ENCODE measurements at places on chromosomes 13 and 19. TPM values are rescaled to one million over a fixed set of nuclear protein-coding genes. Genes with fewer than 3 reads are reported as not detected.

Gene PINLYP
- total RNA-seq = 16.8 TPM

Gene ZNF132
- 4.3 TPM for total RNA-seq

Gene FSD1
- 21.3 TPM for total RNA-seq

Gene CDX2
- total RNA-seq = not detected

Gene NRTN
- 0.21 TPM for total RNA-seq

Gene FGF9
- total RNA-seq = 0.50 TPM

Gene ZIC2
- total RNA-seq = not detected

Gene LRRC25
- total RNA-seq = not detected

GRCh38 chr13:38415233-38415632, 65.6 kb downstream of the UFM1 start:
- DNase-seq = peak; percentile 7

DNA sequence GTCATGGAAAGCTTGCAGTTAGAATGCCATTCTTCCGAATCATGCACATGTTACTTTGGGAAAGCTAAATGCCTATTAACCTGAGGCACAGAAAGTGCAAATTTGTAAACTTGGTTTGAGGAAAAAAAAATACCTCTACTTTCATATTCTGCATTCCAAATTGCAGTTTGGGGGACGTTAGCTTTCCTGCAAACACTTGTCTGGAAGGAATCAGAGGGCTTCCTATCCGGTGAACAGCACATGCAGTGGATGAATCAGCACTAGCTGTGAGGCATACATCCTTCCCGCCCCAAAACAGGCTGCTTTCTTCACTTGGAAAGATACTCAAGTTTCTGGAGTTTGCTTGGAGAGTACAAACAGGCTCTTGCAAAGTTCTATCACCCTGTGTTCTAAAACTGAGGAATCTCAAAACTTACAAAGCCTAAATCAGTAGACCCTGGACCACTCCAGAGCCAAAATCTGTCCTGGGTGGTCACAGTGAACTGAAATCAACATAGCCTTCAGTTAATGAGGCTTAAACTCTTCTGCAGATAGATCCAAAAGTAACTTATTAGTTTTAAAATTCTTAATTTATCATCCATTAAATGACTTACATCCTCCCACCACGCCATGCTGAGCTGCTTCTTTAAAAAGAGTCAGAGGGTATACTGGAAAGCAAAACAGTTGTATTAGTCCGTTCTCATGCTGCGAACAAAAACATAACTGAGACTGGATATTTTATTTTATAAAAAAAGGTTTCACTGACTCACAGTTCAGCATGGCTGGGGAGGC, 802.3 kb upstream of the ARGLU1 start:
- DNase-seq = no peak

- DNase-seq = no peak
Measured at GRCh38 chr13:31896427-31896826, 135.1 kb upstream of the FRY start.

DNA sequence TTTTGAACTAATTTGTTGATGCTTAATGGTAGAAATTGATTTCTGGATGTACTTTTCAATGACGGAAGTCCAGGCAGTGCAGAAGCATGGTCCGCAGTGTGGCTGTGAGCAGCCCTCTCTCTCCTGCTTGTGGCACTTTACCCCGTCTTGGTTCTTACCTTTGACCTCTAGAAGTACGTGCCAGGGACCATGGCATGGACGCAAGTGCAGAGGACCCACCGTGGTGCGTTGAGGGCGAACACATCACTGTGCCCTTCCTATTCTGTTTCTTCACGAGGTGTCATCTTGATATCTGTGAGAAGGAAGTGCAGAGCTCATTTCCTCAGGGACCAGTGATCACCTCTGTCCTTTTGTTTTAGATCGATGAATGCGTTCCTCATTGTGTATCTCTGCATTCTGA, 135.2 kb downstream of the ATP11A start:
- DNase-seq = no peak

GRCh38 chr19:41492843-41493242, 49.9 kb downstream of the ERICH4 start:
- DNase-seq = no peak

DNA sequence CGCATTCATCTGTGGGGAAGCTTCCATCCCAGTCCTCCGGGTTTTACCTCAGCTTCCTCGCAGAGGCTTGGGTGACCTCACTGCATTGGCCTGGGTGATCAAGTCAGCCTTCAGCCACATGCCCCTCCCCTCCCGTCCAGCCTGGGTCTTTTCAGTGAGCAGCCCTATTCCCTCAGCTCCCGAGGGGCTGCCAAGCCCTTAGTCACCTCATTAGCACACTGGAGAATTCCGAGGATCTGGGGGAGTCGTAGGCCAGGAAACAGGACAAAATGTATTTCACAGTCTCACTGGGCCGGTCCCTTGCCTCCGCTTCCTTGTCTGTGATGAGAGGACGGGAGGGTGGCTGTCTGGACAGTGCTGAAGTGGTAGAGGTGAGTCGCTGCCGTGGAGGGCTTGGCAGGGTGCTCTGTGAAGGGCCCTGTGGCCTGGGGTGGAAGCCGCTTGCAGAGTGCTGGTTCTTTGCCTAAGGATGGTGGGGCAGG, 19.9 kb downstream of the KDM4B start:
- DNase-seq = no peak

- no peak for DNase-seq
Measured at GRCh38 chr19:45568732-45569131, 15.9 kb downstream of the OPA3 start.

GRCh38 chr13:106415442-106415841, 120.0 kb downstream of the EFNB2 start:
- no peak for DNase-seq

GRCh38 chr13:46759846-46760245, 37.1 kb downstream of the ESD start:
- DNase-seq = no peak

DNA sequence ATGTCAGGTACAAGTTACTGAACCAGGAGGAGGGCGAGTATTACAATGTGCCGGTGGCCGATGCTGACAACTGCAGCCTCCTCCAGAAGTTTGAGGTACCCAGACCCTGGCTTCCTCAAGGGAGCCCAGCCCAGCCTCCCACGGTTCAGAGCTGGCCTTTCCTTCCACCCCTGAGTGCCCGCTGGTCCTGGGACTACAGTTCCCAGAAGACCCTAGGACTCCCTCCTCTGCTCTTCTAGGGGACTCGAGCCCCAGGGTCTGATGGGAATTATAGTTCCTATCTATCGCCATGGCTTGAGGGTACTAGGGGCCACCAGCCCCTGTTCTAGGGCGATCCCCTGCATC, 11.0 kb downstream of the PRKCG start:
- DNase-seq = no peak

- DNase-seq = no peak
Measured at GRCh38 chr13:94177041-94177440, 302.4 kb downstream of the DCT start.

- no peak for DNase-seq
Measured at GRCh38 chr13:113937073-113937472, 36.8 kb downstream of the C13orf46 start.

- DNase-seq = no peak
Measured at GRCh38 chr13:52711286-52711685, 28.3 kb downstream of the CNMD start.

GRCh38 chr13:112391746-112392145, 15.6 kb downstream of the SPACA7 start:
- no peak for DNase-seq

- peak; percentile 60 for DNase-seq
Measured at GRCh38 chr19:56309511-56310185, 5.0 kb downstream of the ZSCAN5A start.

DNA sequence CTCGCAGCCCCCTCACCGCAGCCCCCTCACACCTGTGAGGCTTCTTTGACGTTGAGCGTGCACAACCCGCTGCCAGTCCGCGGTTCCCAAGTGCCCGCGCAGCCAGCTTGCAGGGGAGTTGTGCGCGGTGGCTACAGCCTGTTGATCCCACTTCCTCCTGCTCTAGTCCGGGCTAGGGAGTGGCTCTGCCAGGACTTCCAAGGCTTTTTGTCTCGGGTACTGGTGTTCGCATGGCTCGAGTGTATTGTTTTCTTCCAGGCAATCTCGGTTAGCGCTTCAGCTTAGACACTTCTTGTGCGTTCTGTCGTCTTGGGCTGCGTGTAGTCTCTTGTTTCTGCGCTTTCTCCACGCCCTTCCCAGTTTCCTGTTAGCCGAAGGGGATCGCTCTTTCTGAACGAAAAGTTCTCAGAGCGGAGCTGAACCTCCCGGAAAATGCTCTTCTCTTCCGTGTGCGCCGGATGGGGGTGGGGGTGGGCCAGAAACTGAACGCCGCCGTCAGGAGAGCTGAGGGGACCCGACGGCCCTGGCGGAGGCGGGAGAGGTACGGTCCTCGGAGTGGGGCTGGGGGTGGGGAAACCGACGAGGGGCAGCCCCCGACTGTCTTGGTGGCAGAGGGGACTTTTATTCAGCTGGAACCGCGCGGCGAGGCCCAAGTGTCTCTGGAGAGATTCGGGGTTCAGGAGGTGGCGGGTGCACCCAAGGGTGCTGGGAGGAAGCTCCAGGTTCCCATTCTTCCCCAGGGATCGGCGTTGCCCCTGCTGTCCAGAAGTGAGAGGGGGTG, 697 bp upstream of the DGKH start:
- DNase-seq = peak; percentile 47

DNA sequence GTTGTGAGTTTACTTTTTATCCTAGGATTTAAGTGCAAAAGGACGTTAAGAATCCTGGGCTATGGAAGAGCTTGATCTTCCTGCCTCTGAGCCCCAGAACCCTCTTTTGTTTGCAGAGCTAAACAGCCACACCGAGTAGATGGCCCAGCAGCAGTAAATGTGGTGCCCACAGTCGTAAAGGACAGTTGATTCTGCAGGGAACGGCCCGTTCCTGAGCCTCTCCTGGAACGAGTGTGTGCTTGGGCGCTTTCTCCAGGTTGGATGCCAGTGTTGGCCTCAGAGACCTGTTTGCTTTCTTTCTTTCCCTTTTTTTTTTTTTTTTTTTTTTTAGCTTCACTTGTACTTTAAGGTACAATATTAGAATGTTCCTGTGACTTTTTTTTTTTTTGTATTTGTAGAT, 41.7 kb downstream of the SPATA13 start:
- no peak for DNase-seq

- DNase-seq = no peak
Measured at GRCh38 chr13:68551701-68552522, 1321.8 kb upstream of the PCDH9 start.

DNA sequence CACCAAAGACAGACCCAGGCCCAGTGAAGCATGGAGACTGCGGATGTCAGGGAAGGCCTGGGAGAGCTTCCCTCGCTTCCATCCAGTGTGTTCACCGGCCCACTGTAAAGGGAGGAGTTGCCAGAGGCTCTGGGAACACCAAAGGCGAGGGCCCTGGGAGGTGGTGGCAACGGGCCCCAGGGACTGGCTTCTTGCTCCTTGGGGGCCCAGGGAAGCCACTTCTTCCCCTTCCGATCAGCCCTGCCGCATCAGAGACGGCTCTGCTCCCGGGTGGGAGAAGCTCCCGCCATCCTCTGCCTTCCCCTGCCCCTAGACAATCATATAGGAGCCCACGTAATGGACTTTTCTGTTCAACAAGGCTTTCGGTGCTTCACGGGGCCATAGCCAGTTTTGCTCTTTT, 83.4 kb upstream of the GPR183 start:
- no peak for DNase-seq

DNA sequence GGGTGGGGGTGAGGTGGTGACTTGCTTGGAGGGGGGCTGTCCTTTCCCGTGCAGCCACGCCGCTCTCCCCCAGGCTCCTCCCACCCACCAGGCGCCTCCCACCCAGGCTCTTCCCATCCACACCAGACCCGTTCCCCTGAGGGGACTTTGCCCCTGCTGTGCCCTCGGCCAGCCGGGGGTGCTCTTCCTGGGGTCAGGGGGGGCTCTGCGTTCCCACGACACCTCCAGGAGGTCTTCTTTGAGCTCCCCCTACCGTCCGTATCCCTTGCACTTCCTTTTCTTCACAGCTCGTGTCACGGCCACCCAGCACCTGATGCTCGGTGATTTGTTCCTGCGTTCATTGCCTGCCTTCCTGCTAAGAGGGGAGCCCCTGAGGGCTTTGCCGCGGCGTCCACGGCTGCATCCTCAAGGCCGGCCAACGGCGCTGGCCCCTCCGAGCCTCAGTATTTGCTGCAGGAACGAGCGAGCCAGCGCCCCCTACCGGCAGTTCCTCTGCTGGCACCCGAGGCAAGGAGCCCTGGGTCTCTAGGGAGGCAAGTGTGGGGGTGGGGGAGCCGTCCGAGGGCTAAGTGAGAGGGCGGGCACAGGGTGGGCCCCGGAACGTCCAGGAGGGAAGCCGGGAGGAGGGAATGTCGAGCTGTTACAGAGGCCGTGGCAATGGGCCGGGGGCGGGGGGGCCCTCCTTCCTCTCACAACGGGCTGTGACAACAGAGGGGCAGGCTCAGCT, 11.8 kb downstream of the LRRC4B start:
- peak; percentile 79 for DNase-seq

DNA sequence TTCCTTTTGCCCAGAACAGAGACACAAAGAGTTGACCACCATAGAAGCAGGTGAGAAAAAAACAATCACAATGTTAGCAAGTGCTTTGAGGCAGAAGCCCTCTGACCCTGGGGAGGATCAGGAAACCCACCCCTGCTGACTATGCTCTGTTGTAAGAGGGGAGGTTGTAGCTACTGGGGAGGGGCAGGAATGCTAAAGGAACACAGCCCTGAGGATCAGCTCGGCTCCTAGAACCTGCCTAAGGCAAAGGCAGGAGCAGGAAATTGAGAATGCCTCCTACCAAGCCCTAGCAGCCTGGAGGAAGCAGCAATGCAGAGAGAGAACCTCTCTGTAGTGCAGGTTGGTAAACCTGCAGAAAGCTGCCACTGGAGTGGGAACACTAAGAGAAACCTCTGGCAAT, 624.0 kb upstream of the KLF12 start:
- DNase-seq = no peak

DNA sequence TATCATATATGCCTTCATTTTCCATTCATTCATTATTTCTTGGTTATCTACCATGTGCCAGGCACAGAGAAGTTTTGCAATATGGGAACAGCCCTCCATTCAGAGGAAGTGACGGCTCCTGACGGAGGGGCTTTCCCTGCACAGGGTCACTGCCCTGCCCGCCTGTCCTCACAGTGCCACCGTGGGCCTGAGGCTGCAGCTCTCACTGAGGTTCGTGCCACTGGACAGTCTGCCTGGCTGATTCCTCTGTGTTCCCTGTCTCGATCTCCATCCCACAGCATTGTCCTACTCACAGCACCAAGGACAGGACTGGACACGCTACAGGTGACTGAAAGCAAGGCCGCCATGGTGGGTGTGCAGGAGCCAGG, 92.7 kb downstream of the TSHZ3 start:
- DNase-seq = no peak

- DNase-seq = peak; percentile 74
Measured at GRCh38 chr19:47573071-47574026, at the start of gene ZNF541. Gene ZNF541 (minus strand): TSS chr19:47573148. CDS start chr19:47555856, 17,292 bp downstream.

DNA sequence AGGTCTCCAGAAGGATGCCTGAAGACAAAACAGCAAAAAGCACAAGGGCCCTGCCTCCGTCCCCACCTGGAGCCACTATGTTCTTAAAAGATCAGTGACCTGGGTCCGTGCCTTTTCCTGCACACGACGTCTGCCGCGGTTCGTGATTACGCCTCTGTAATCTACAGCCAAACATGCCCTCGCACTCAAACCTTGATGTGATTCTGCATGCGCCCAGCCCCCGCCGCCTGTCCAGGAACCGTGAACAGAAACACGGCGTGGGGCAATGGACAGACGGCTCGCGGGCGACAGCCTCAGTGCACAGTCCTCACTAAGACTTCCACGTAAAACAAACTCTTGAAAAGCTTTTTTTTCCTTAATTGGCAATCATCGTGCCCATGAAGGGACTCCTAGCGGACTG, 15.5 kb downstream of the C13orf46 start:
- no peak for DNase-seq

All from activated naive CD8-positive, alpha-beta T cell treated with anti-CD3 and anti-CD28 coated beads for 36 hours (primary cell).